ENCODE measurements at places on chromosomes 7 and 10.

DNA sequence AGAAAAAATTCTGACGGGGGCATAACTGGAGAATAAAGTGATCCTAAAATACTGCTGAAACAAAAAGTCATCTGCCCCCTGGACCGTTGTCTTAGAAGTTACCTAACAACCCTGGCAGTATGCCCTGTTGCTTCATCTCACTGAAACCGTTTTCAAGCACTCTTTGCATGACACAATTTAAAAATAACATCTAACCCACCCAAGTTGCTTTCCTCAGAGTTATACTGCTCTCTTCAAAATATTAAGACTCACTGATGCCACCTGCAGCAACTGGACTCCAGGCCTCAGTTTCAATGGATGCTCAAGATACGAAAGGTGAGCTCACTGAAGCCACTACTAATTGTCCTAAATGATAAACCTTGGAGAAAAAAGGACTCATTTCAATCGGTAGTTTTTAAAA lies 57.4 kb downstream of the CDK6 start:
- DNase-seq, result no peak

DNA sequence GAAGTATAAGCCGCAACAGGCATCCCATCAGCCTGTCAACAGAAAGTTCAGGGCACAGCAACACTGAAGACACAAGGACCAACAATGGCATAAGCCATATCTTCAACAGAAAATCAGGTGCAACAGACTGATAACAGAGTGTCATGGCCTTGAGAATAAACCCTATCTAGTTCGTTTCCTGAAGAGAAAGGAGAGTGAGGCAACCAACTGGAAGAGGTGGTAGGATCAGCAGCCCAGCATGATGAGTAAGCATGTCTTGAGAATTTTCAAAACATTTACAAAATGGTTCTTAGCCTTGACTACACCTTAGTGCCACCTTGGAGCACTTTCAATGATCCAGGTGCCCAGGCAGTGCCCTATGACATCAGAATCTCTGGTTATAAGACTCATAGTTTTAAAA lies 290.2 kb upstream of the SEMA3C start:
- no peak for DNase-seq

- no peak for DNase-seq
Measured at GRCh38 chr7:66657798-66658197, 29.1 kb downstream of the KCTD7 start.

DNA sequence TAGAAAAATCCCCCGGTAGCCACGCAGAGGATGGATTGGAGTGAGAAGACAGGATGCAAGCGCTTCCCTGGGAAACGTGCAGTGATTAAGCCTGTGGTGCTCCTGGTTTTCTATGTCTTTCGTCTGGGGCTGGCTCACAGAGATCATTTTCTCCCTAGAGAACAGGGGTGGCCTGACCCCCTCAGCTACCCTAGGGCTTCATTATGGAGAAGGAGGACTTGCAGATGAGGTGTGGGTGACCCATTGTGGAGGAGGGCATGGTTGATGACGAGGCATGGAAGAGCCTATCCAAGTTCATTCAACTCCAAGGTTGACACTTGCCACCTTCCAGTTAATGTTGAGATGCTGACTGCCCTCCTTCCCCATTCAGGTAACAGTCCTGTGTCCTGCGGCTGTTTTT lies 75.9 kb downstream of the VSTM4 start:
- no peak for DNase-seq

DNA sequence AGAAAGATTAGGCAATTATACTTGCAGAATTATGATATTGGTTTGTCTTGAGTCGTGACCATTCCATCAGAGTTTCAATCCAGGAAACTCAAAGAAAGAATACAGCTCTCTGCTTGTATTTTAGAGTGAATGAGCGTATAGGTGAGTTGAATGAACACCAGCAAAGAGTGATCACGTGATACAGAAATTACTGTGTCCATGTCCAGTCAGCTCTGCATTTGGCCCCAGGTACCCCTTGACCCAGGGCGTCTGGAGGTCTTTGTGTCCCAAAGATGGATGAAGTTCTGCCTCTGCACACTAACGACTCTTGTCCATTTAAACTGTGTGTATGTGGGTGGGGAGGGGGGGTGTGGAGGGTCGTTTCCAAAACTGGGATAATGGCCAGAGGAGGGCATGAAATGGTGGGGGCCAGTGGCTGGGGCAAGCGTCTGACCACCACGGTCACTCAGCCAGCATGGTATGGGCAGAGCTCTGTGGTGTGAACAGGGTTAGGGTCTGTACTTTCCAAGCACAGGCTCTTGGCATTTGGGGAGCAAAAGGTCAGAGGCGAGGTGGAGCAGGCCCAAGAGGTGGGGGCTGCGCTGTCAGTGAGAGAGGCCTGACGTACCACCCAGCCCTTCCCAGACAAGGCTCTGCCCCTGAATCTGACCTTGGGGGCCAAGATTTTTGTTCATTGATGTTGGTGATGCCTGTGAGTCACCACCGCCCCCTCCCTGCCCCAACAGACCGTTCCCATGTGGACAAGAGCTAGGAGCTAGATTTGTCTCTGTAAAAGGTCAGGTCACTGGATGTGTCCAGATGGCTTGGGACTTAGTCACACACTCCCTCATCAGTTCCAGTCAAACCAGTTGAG lies 1.4 kb downstream of the PTPRE start:
- DNase-seq, result no peak

GRCh38 chr7:36037121-36037662 lies 115.9 kb upstream of the EEPD1 start:
- DNase-seq, result peak; percentile 82

- DNase-seq, result no peak
Measured at GRCh38 chr10:46270086-46270811, 16.5 kb upstream of the ANTXRL start.

GRCh38 chr7:81053623-81054022 lies 134.8 kb upstream of the SEMA3C start:
- no peak for DNase-seq

DNA sequence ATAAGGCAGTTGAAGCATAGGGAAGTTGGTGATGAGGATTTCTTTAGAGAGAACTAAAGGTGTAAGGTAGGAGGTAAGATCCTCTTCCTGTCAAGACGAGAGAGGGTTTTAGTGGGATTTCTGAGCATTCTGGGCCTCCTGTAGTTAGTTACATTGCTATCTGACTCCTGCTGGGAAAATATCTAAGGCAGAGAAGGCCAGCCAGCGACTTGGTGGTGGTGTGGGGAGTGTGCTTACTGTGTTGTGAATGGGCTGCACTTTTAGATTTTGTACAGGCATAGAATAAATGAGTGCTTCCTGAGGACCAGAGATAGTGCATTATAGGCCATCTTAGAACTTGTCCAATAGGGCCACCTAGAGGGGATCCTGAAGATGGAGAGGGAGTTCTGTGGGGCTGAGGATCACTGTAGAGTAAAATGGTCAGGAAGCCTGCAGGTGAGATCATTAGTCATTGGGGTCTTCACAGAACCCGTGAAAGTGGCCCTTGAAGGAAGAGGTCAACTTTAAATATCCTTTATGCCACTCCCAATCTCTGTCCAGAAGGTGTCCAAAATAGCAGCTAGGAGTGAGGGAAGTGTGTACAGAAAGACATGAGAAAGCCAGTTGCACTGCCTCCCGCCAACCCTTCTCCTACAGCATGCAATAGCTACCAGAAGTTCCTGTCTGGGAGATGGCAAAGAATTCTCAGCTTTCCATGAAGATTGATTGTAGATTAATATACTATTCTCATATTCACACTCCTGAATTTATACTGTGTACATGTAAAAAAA lies 266.6 kb downstream of the POLR1F start:
- DNase-seq, result no peak

DNA sequence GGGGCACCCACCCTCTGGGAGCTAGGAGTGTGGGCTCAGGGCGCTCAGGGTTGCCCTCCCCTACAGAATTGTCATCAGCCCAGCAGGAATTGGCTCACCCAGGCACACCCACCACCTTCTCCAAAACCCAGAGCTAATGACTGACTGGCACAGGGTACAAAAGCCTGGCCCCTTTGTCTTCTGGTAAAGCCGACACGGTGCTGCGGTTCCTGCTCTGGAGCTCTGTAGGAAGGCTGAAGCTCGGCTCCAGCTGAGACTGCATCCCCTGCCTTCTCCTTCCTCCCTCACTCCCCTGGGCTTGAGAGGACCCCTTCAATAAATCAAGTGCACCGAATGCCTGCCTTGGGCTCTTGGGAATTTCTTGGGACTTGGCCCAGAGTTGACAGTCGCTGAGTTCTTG lies 117.9 kb upstream of the EEPD1 start:
- DNase-seq, result no peak

- peak; percentile 44 for DNase-seq
Measured at GRCh38 chr10:92238586-92239098, 52.2 kb downstream of the CPEB3 start.

DNA sequence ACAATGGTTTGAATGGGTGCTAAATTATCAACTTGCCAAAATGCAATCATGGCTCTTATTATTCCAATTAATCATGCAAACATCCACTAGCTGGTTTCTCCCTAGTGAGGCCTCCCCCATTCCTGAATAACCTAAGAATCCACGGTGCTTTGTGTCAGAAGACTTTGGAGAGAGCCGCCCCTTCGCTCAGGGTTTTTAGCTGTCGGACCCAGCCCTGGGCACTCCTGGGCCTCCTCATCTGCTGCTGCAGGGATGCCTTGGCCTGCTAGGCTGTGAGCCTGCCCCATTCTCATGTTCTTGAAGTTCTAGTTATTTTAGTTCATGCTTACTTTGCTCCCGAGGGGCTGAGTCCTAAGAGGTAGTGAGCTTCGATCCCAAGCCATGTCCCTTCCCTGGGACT lies 34.1 kb upstream of the SFRP5 start:
- no peak for DNase-seq

DNA sequence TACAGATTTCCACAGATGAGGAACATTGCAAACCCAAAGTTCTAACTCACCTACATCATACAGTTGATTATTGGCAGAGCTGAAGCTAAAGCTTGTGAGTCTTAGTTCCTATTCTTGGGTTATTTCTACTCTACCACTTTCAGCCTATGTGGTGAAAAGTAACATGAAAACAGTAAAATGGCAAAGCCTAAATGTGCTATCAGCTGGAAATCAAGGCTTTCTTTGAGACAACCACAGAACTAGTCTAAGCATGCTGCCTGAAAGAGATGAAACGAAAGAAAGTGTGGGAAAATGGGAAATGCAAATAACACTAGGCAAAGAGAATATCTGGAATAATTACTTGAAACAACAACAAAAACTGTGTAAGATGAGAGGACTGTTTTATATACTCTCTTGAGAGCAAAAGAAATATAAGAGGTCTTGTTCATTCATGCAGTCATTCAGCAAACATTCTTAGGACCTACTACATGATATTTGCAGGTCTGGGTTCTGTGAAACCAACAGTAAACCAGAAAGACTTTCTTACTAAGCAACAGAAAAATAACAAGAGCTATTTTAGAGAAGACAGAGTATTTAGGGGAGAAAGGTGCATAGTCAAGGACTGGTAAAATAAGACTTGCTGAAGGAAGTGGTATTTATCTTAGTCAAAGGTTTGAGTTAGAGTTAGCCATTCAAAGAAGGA lies 437.1 kb downstream of the HTR7 start:
- no peak for DNase-seq

- peak; percentile 92 for DNase-seq
Measured at GRCh38 chr10:73591935-73592699, 975 bp upstream of the USP54 start.

DNA sequence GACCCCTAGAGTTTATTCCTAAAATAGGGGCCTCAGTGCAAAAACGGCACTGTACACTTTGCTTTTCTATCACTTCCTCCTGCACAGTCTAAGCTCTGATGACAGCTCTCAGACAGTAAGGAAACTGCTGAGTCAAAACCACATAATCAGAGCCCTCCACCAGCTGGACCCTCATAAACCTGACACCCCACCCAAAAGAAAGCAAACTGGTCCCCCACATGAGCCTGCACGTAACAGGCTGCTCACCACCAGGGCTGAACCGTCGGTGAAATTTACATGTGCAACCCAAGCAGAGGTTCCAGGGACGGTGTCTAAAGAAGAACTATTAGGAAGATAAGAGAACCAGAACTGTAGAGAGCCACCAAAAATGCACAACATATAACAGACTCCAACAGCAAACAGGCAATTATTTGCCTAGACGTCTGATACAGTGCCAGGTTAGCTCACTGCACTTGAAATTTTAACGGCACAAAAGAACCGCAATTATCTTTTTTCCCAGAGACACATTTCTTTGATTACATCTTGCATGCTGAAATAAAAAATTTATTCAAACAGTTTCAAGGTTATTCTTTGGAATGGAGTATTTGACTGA lies 19.6 kb downstream of the SGMS1 start:
- DNase-seq, result no peak

- no peak for DNase-seq
Measured at GRCh38 chr10:91198781-91199180, 21.7 kb upstream of the PCGF5 start.

DNA sequence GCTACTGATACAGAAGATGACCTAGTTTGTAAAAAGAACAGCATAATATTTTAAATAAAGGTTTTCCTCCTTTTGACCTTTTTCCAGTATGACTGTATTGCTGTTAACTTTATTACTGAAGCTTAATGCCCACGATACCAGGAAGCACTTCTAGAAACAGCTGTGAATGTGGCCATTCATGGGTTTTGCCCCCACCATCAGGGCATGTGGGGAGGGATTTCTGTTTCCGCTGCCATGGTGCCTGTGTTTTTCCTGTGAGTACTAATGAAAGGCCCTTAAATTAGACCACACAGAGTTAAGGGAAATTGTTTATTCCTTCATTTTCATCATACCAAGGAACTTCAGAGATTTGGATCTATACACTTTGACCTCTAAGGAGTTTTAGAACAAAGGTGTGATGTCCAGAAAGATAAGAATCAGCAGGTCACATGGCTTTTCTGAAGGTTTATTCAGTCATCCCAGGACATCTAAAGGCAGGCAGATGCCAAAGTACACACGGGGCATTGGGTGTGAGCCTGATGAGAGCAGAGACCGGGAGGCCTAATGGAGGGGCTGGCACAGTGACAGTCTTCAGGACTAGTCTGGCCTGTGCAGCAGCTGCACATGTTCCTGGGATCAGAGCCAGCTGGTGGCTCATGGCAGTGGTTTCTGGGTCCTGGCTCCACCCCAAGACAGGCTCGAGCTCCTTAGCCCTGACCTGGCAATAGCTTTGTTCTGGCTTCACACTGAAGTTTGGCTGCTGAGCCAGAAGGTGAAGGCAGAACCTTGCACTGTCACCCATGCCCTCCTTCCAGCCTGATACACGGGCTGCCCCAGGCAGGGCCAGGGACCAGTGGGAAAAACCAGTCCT lies 190.9 kb downstream of the REEP3 start:
- DNase-seq, result peak; percentile 88

GRCh38 chr10:29569795-29570194 lies 65.0 kb downstream of the SVIL start:
- no peak for DNase-seq

DNA sequence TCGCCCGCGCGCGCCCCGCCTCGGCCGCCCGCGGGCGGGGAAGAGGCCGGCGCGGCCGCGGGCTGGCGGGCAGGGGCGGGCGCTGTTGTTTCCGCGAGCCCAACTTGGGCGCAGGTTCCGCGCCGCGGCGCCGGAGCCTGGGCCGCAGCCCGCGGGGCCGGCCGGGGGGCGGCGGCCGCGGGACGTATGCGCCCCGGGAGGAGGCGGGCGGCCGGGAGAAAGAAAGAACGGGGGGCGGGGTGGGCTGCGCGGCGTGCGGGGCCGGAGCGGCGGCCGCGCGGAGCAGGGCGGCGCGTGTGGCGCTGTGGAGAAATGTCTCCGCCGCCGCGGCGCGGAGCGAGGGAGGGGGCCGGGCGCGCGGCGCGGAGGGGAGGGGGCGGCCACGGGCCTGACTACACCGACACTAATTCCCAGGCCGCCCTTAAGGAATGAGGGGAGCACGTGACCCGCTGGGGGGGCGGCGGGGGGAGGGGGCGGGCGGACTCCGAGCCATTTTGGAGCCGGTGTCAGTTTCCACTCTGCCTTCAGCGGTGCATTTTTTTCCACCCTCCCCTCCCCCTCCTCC lies at the start of gene BMI1:
TSS of gene BMI1 (plus strand) at position 509 of the 565 bp plus-strand sequence. CDS start 5,351 bp downstream, outside the sequence.
- DNase-seq, result peak; percentile 85

GRCh38 chr10:76033457-76034196 lies 602.2 kb downstream of the LRMDA start:
- DNase-seq, result peak; percentile 12

All from Ammon's horn (tissue), 1 donor.